ENCODE measurements at places on chromosomes 2 and 18.

GRCh38 chr2:114118088-114118487 lies 228.2 kb downstream of the ACTR3 start:
- DNase-seq, result no peak

DNA sequence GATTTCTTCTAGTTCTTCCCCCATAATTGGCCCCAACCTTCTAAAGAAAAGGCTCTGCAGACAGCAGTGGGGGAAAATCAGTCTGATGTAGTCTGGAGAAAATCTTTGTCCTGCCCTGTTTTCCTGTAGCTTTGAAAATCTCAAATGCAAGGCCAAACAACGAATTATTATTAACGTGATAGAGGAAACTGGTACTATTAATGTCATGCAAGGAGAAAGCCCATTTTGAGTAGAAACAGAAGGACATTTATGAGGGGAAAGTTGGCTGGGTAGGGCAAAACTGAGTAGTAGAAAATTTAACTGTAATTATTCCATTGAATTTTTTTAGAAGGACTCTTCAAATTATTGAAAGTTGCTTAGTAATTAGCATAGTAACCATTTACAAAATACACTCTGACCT lies 98.8 kb downstream of the FMNL2 start:
- no peak for DNase-seq

DNA sequence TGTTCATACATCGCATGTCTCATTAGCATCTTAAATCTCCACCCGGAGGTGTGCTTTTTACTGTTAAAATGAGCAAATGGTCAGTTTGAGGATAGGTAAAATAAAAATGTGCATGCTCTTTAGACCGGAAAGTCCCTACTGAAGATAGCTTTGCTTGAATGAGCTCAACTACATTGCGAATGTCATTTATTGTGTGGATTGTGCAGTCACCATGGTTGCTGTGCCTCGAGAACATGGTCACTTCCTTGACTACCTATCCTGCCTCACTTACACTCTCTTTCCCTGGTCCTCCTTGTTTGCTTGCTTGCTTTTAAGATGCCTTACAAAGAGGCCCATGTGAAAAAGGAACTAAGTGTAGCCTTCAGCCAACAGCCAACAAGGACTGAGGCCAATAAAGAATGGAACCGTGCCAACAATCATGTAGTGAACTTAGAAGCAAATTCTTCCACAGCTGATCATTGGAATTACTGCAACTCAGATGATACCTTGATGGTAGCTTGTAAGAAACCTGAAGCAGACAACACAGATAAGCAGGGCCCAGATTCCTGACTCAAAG lies 72.2 kb upstream of the BARD1 start:
- no peak for DNase-seq

DNA sequence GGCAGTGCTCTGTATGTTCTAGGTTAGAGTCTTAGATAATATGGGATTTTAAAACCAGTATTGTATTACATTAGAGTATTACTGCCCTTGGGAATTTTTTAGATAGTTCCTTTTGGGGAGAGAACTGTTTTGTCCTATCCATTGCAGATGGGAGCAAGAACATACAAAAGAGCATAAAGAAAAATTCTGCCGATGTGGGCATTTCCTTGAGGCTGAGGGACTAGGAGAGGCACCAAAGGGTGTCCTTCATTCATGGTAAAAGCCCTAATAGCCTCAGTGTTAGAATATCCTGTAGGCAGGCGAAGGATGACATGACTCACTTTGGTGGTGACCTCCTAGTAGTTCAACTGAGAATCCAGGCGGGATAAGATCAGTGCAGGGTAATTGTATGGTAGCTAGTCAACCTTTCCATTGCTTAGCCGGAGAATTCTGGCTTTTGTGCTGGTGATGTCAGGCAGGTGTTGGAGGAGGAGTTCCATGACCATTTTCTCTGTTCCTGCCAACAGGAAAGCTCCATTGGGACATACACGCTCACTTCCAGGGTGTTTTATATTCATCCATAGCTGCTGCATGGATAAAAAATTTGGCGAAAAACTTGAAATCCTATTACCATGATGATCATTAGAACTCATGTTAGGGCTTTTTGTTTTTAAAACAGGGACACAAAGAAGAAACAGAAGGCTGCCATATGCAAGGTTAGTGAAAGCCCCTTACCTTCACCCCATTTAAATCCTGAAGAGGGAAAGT lies 28.1 kb downstream of the EPAS1 start:
- DNase-seq, result no peak

DNA sequence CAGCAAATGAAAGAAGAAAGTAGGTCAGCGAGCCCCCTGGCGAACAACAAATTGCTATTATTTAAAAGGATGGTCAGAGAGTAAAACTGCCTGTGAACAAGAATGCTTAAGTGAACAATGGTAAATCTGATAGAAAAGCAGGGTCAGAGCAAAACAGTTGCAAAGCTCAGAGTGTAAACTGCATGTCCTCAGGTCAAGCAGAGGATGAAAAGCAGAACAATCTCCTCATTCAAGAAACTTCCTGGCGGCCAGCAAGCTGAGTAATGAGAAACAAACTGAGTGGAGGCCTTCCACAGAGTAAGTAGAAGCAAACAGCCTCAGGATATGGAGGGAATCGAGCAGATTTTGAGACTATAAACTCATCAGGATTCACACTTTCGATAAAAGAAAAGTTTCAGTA lies 117.9 kb downstream of the PPP1R1C start:
- DNase-seq, result no peak

DNA sequence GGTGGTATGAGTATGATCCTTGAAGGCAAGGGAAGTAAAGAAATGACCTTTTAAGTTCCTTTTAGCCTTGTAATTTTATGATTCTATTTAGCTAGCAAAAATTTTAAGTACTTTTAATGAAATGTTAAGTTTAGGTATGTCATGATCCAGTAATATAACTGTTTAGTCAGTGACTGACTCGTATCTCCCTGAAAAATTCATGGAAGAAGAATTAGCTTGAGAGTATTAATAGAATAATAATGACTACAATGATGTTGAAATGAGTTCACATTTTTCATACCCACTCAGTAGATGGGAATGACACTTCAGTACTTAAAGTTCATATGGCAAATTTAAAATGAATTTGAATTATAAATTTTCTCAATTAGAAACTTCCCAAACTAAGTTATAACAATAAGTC lies 14.6 kb downstream of the RAB3GAP1 start:
- no peak for DNase-seq

GRCh38 chr2:218406949-218407618 lies 7.4 kb downstream of the CTDSP1 start:
- no peak for DNase-seq

- no peak for DNase-seq
Observed at GRCh38 chr2:152173831-152174230, 1.7 kb downstream of the STAM2 start.

DNA sequence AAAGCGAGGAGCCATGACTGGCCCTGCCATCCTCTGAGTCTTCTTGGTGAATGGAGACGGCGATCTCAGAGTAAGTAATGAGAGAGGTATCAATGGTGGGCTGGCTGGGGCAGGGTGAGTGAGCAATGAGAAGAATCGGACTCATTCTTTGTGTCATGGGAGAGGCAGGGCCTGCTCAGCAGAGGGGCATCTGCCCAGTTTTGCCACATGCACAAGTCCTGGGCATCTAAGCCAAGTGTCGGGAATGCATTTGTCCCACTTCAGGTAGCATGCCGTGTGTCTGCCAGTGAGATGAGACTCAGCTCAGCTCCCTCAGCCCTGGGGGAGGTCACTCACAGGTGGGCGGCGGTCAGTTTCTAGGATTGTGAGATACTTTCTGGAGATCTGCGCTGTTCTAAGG lies 791.0 kb upstream of the RAB6C start:
- no peak for DNase-seq

DNA sequence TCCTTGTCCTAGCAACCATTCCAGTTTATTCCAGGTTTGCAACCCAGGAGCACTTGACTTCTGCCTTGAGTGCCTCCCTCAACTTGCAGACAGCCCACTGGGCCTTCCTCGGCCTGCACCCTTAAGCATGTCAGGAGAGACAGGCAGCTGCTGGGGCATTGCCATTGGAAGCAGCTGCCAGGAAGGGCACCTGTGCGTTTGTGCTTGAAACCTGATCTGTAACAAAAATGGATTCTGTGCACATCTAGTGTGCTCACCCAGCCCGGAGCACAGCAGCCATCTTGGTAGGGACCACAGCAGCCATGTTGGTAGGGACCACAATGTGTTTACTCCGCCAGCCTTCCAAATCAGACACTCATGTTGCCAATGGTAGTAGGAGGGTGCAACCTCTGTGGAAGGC lies 44.3 kb upstream of the GLI2 start:
- no peak for DNase-seq

DNA sequence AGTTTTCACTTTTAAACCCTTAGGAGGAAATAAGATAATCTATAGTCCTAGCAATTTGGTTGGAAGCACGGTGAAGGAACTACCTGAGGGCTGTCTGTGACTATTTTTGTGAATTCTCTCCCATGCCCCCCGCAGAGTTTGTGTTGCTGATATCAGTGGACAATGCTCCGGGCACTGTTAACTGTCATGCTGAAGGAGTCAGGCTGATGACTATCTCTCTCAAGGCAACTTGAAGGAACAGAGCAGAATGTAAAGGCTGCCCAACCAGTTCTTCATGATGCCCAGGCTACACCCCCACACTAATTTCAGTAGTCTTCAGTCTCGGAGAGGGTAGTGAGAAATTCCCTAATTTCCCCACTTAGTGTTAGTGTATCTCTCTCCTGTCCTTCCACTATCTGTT lies 21.6 kb upstream of the RAB6C start:
- no peak for DNase-seq

- DNase-seq, result no peak
Observed at GRCh38 chr2:79695248-79695647, 182.4 kb downstream of the CTNNA2 start.

DNA sequence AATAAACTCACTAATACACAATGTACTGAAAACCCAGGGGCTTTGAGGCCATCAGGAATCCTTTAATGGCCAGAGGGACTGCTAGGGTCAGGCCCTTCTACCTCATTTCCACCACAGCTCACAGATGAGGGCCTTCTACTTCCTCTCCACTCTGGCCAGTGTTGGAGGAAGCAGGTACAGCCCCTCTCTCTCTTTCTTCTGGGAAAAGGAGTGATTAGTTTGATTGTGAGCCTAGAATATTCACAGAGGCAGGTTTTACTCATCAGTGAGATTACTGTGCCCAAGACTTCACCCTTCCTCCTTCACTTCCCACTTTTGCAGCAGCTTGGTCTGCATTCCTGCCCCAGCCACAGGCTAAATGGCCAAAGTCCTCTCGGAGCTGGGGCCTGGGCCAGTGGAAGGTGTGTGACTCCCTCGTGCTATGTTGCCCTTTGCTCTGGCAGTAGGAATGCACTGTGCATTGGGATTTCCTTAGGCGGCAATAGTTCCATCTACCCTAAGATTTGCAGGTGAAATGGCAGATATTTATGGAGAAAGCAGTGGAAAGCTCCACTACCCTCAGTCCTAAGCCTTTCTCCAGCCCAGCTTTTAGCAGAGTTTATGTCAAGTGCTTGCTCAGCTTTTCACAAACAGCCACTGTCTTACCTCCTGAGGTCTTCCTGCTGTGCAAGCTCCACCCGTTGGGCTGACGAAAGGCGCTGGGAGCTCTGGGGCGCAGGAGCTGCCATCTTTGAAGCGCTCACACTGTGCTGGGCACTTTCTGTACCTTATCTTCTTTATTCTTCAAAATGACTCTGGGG lies 36.2 kb upstream of the YES1 start:
- no peak for DNase-seq
